ENCODE measurements at places on chromosomes 5 and 9.
A peak's percentile ranks its signal among the peaks of the same experiment; 100 is the strongest.

GRCh38 chr5:143682929-143683386 lies 129.0 kb upstream of the HMHB1 start:
- no peak for DNase-seq

GRCh38 chr5:78508186-78508765 lies 140.3 kb downstream of the LHFPL2 start:
- peak; percentile 65 for DNase-seq

DNA sequence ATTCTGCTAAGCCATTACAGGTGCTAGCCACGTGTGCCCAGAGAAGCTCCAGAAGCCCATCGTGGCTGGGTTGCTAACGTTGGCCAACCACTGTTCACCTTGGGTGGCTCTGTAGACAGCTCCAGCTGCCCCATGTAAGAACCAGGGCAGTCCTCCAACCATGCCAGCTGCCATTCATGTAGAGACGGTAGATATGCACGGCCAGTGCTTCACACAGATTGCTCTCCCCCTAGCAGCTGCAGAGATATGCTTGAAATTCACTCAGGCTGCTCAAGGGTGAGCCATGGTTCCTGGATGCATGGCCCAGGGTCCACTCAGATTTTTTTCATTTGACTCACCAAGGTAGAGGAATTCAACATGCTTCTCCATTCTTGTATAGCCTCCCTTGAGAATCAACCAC lies 31.0 kb downstream of the GADD45G start:
- no peak for DNase-seq

DNA sequence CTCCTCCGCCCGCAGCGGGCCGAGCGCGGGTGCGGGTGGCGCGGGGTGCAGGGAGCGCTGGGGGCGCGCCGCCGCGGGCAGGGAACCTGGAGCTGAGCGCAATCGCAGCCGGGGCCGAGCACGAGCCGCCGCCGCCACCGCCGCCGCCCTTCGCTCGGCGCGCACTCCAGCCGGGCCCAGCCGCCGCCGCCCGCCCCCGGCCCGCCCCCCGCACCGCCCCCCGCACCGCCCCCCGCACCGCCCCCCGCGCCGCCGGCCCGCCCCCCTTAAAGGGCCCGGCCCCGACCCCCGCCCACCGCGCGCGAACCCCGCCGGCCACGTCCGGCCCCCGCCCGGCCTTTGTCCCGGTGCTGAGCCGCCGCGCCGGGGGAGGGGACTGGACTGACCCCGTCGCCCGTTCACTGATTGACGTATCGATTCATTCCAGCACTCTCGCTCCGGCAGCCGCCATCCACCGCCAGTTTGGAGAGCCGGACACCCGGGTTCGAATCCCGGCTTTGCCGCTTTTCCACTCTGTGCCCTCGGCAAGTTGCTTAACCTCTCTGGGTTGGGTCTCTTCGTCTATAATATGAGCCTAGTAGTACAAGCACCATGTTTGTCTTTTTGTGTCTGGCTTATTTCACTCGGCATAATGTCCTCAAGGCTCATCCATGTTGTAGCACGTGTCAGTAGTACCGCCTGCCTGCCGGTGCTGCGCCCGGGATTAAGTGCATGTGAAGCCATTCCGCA lies at the start of gene SH3PXD2B:
SH3PXD2B (minus strand) TSS at position 168 of the 729 bp plus-strand sequence. CDS start 173 bp downstream, outside the sequence.
- DNase-seq = peak; percentile 79

- no peak for DNase-seq
Measured at GRCh38 chr5:96014395-96014794, 52.7 kb upstream of the ELL2 start.

DNA sequence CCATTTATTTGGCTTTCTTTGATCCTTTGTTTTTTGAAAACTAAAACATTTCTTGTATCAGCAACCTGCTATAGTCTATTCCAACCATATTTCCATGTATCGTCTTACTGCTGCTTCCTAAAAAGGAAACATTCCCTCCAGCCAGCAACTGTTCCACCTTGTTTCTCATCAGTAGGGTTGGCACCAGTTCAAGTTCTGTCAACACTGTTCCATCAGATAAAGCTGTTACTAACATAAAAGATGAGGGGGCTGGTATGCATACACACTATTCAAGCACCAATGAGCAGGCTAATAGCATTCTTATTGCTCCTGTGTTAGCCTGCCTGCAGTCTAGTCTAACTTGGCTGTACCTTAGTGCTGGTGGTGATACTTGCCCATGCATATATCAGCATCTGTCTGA lies 178.3 kb downstream of the CWC27 start:
- no peak for DNase-seq

GRCh38 chr5:151772846-151773561 lies 1.2 kb downstream of the G3BP1 start:
- DNase-seq = peak; percentile 68

DNA sequence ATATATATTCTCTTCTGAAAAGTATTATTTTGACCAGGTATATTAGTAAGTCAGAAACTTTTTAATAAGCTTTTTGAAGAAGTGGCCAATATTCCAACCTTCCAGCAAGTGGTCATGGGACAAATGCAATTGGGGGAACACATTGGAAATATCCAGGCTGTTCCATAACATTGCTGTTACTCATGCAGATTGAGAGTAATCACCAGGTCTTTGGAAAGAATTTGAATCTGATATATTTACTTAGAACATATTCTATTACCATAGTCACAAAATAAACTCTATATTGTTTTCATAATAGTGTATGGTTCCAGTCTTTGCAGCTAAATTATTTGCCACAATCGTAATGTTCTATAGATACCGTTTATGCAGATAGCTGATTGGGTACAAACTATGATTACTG lies 102.8 kb downstream of the TAF11L14 start:
- peak; percentile 66 for DNase-seq

- peak; percentile 45 for DNase-seq
Measured at GRCh38 chr9:86519066-86519615, 164.9 kb upstream of the TUT7 start.

DNA sequence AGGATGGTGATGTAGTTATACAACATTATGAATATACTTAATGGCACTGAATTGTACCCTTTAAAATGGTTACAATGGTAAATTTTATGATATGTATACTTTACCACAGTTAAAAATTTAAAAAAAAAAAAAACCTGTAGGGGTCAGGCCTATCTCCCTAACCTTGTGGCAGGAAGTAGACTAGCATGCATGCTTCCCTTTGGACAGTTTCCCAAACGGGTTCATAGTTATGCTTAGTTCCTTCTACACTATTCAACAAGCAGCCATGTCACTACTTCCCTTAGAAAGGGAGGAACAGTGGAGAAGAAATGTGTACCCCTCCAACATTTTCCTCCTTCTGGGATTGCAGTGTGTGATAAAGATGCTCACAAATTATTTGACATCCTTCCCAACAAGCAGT lies 32.5 kb downstream of the IDNK start:
- no peak for DNase-seq

DNA sequence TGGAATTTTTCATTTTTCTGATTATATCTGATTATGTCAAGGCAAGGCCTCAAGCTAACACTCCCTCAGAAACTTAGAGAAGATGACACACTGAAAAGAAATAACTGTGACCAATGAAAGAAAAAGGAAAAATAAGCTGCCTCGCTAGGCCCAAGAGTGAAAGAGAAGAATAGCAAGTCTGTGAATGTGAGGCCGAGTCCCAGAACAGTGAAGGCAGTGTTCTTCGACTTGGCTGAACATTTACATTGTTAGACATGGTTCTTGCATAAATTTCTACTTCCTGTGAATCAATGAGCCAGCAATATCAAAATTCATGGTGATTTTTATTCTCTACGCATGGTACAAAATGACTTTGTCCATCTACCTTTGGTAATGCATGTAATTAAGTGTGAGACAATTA lies at the start of gene ATP10B:
ATP10B (minus strand) TSS at position 163 of the 400 bp plus-strand sequence. CDS start 164,137 bp downstream, outside the sequence.
- no peak for DNase-seq
